ENCODE measurements at places on chromosomes 2 and 18.
A peak's percentile ranks its signal among the peaks of the same experiment; 100 is the strongest.

GRCh38 chr2:26587994-26588393 lies 53.2 kb downstream of the CIB4 start:
- DNase-seq, result no peak

DNA sequence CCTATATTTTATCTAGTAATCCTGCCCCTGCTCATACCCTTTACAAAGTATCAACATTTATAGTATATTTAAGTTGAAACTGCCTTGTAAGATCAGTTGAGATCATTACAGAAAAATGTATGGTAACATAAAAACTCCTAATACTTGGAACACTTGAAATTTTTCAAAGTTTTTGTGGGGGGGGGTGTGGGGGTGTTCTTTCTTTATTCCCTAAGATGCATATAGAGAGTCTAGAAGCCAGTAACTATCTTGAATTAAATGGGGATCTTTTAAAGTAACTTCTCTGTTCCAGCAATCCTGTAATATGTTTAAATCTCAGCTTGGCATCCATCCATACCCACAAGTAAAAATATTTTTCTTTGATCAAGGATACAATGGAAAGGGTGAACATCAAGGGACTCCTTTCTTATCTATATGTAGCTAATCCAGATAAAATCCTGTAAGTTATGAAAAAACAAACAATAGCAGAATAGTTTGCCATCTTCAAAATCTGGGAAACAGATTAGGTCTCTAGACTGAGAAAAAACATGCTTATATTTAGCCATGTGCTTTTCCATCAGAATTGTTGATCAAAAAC lies 455.3 kb downstream of the MEIS1 start:
- DNase-seq, result no peak

DNA sequence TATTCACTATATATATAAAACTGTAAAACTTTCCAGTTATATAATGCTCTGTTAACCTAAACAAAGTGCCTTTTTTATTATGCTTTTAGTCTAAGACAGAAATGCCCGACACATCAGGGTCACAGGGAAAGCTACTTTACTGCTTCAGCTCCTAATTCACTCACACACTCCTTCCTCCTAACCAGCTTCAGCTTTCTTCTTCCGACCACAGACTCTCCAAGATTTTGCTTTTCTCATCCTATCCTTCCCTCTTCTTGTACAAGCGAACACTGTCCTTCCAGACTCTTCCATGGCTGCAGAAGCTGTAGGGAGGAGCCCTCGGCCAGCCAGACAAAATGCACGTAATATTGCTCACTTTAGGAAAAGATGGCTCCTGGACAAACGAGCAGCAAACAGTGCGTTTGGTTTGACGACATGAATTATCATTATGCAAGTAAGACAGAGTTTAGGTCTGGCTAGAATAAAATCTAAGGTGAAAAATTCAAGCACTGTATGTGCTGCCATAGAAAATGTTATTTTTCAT lies 47.5 kb upstream of the HNRNPA3 start:
- no peak for DNase-seq

GRCh38 chr18:5678779-5679406 lies 135.1 kb upstream of the EPB41L3 start:
- DNase-seq, result no peak

GRCh38 chr18:21513292-21513691 lies 87.2 kb downstream of the ESCO1 start:
- no peak for DNase-seq

- DNase-seq, result peak; percentile 99
Observed at GRCh38 chr18:3603421-3604234, 153.7 kb downstream of the TGIF1 start.

- no peak for DNase-seq
Observed at GRCh38 chr2:128599700-128600099, 281.0 kb upstream of the HS6ST1 start.

- DNase-seq, result no peak
Observed at GRCh38 chr2:236393581-236393980, 129.4 kb upstream of the ASB18 start.

GRCh38 chr2:21044694-21045371 lies 960 bp upstream of the APOB start:
- no peak for DNase-seq

DNA sequence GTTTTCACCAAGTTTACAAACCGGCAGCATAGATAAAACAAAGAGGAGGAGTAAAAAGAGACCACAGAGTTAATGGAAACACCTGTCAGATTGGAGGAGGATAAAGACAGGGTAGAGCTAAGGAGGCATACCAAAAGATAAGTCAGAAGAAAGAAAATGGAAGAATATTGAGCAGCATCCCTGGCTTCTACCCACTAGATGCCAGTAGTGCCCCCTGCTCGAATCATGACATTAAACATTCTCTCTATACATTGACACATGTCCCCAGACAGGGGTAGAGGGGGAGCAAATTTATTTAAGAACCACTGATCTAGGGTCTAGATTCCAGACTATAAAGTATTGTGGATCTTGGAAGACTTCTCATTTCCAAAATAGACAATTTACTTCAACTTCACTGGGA lies 159.8 kb upstream of the ETAA1 start:
- no peak for DNase-seq

- no peak for DNase-seq
Observed at GRCh38 chr2:72043985-72044384, 103.7 kb downstream of the CYP26B1 start.

GRCh38 chr2:227474410-227474809 lies 2.5 kb downstream of the AGFG1 start:
- no peak for DNase-seq

DNA sequence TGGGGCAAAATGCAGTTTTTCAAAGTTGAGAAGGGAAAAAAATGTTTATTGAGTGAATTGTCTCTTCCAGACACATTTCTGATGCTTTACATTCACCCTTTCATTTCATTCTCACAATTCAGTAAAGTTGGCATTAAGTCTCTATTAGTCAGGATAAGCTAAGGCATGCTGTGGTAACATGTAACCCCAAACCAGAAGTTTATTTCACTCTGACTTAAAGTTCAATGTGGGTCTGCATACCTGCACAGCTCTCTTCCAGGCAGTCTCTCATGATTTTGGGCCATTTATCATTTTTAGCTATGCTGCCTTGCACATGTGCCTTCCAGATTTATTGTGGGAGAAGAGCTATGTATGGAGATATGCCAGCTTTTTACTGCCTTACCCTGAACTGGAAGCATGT lies 48.0 kb downstream of the DDX18 start:
- DNase-seq, result no peak

DNA sequence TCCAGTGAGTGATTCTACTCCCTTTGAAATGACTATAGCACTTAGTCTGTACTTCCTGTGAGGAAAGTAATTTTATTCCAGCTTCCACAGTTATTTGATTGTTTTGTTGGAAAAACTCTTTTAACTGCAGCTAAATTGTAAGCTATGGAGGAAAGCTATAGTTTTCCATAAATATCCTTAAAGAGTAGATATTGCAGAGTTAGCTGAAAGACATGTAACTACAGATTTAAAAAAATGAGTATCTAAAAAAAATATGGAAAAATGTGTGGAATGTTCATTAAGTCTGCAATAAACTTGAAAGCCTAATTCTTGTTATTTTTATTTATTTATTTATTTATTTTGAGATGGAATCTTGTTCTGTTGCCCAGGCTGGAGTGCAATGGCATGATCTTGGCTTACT lies 56.8 kb upstream of the AQP4 start:
- DNase-seq, result no peak

GRCh38 chr2:40439473-40439872 lies 12.4 kb downstream of the SLC8A1 start:
- no peak for DNase-seq

DNA sequence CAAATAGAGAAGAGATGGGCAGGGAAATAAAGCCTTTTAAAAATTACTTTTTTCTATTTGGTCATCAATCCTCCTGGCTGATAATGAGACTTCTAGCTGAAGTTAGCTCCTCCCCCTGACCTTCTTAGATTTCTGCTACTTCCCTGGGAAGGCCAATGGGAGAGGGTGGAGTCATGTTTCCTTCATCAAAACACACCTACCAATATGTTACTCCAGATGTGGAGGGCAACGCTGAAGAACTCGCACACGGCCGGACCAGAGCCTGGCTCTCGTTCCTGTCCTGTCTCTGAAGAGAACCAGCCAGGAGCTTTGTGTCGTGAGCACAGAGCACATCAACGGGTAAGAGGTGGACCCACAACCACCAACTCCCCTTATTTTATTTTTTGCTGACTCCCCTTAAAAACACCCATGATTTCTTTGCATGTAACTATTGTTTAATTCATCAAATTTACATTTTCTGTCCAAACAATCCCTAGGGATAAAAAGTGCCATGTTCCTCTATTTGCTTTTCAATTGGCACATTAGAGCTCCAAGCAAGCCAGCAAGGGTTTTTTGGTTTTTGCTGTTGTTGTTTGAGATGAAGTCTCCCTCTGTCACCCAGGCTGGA lies 94.9 kb downstream of the ADD2 start:
- no peak for DNase-seq

GRCh38 chr2:143132355-143132754 lies 3.1 kb downstream of the ARHGAP15 start:
- no peak for DNase-seq

- DNase-seq, result peak; percentile 17
Observed at GRCh38 chr18:23591011-23591410, 4.7 kb upstream of the NPC1 start.

DNA sequence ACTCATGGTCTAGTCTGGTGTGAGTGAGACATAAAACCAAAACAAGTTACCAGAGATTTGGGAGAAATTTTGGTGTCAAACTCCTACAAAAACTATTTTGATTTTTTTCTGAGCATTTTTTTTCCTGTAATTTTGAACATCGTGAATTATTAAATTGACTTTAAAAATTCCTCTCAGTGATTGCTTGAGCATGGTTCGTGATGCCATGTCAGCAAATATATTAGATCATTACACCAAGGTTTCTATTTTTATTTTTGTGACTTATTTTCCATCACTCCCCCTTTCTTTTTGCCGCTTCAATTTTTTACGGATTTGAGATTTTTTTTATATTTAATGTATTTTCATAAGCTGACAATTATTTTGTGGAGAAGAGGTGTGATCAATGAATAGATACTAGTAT lies 613.9 kb upstream of the LRATD1 start:
- DNase-seq, result no peak

GRCh38 chr2:183244300-183244844 lies 120.1 kb downstream of the NUP35 start:
- no peak for DNase-seq

DNA sequence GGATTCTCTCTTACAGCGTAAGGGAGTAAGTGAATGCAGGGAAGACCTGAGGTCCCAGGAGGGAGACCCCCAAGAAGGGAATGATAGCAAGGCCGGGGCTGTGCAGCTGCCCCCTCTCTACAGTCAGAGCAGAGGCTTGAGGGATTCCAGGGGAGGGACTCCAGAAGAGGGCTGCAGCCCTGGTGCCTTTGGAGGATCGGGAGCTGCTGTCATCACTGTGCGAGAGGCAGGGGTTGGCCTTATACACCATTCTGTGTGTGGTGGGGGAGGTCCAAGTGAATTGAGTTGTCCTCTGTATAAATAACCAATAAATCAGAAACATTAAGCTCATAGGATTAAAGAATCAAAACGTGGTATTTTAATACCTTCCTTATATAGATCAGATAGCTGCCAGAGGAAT lies 114.9 kb downstream of the GLI2 start:
- no peak for DNase-seq

DNA sequence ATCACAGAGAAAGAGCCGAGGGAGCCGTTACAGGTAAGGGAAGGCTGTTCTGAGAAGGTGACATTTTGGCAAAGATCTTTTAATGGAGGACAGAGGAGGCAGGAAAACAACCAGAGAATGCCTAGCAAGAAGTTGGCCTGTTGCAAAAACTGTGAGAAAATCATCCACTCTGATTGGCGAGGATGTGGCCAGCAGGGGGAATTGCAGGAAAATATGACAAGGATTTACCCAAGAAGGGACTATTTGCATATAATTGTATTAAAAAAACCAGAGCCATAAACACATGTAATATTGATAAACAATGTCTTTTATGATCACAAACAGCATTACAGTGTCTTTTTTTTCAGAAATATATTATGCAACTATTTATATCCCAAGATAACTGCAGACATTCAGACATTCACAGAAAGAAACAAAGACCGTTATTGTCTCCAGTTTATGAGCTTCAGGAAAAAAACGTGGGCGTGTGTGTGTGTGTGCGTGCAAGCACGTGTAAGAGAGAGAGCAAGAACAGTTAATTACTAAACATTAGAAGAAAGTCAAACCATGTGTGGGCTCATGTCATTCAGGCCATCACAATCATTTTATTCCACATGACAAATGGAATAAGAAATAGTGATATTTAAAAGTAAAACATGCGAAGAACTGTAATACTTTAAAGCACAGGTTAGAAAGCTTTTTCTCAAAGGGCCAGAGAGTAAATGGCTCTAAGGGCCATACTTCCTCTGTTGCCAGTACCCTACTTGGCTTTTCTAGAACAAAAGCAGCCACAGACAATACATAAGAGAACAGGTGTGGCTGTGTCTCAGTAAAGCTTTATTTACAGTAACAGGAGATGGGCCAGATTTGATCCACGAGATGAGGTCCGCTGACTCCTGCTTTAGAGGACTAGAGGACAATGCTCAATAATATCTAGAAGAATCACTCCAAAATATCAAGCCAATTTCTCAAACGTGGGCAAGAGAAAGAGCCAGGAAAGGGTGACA lies 324.1 kb downstream of the DLGAP1 start:
- DNase-seq, result peak; percentile 7

GRCh38 chr2:219362524-219363164 lies 25.1 kb downstream of the DNPEP start:
- DNase-seq, result peak; percentile 42

DNA sequence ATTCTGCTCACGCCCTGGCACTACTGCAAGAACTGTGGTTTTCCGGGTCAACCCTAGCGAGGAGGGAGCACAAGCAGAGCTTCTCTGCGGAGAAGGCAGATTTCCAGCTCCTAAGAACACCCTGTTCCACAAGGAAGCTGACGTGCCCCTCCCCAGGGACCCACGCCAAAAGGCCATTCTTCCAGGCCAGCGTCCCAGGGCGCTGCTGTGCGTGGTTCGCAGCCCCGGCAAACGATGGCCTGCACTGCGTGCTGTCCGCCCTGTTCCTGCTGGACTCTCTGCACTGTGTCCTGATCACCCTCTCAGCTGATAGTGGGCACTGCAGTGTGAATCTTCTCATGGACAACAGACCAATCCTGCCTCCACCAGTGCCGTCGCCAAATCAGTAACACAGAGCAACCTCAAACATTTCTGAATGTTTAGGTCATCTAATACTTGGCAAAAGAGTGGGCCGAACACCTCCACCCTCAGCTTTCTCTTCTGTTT lies 49.1 kb downstream of the ADI1 start:
- DNase-seq, result no peak

GRCh38 chr2:99198103-99198841 lies 17.3 kb downstream of the MRPL30 start:
- DNase-seq, result no peak

DNA sequence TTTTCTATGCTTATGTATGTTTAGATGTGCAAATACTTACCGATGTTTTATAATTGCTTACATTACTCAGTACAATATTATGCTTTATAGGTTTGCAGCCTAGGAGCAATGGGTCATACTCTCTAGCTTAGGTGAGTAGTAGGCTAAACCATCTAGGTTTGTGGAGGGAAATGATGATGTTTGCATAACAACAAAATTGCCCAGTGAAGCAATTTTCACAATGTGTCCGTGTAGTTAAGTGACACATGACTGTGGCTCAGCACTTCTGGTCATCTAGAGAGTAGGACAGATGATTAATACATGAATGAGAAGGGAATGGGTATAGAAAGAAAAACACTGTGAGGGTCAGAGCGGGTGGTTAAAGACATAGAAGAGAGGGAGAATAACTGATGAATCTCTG lies 2116.2 kb upstream of the PIK3C3 start:
- DNase-seq, result peak; percentile 8

All from RKO (cell line).